Fibroblast of mammary gland (primary cell): ENCODE measurements at places on chromosomes 16 and 17.

GRCh38 chr17:77928519-77929179 lies 29.9 kb upstream of the TNRC6C start:
- no peak for DNase-seq

GRCh38 chr16:979859-980594 lies 1.5 kb upstream of the SOX8 start:
- no peak for DNase-seq

- DNase-seq, result peak; percentile 76
These were observed 64.3 kb downstream of the PIGL start for GRCh38 chr17:16281351-16281750.

DNA sequence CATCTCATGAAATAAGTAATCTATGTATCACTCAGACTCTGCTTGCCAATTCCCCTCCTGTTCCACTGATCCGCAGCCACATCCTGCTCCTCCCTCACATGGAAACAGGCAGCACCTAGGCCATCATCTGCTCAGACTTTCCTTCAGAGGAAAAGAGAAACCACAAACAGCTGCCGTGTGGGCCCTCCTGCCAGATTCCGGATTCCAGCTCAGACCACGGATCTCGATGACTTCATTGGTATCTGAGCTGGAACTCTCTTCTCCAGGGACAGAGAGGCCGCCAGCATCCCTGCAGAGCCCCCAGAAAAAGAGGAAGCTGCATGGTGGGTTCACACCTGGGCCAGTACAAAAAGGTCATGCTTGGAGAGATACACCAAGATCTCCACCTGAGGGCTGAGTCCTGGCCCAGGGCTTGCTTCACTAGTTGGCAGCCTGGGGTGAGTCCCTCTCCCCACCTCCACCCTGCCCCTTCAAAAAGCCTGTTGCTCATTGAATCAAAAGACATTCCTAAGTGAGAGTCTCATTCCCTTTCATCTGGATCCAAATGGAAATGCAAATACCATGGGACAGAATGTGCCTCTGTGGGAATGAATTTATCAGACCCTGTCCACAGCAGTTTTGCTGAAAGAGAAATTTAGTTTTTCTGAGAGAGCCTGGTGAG lies 47.2 kb downstream of the HOXB1 start:
- DNase-seq, result peak; percentile 99

DNA sequence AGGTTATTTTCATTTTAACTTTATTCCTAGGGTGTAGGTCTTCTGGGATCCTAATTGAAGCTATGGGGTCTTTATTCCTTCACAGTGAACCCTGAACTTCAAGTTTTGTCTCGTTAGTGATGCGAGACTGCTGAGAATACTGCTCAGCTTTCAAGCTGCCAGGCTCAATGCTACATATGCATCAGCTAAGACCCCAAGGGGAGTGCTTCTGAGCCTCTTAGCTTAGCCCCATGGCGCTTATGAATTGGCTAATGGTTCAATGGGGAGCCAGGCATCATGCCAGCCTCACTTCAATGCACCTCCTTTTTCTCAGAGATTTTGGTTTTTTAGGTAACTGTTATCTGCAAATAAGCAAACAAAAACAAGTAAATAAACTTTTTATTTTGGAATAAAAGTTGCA lies 94.1 kb upstream of the SIAH1 start:
- DNase-seq, result no peak
